ENCODE measurements at places on chromosomes 1 and 21.
A peak's percentile ranks its signal among the peaks of the same experiment; 100 is the strongest.

DNA sequence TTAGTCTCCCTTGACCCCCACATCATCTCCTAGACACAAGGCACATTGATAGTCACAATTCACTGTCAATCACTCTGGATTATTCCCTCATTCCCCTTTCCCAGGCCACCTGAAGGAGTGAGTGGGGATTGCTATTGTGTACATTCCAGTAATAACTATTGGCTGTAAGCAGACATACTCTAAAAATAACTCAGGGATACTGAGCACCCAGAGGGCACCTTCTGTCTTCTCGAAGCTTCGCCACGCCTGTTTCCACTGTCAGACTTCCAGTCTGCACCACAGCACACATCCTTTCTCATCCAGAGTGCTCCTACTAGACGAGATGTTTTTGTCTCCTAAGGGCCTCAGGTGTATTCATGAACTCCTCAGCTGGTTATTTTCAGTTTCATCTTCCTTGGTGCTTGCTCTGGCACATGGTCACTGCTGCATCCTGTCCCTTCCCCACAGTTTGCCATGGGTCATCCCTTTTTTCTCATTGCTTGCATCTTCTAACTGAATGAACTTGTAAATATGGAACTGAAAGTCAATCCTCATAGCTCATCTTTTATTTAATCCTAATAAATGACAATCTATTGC is 848 bp upstream of the APOBEC4 start:
- no peak for DNase-seq

GRCh38 chr1:178726087-178726517 is 1.1 kb downstream of the RALGPS2 start:
- DNase-seq = peak; percentile 9

- no peak for DNase-seq
Observed at GRCh38 chr1:185742403-185742802, 8.2 kb downstream of the HMCN1 start.

- DNase-seq = no peak
Observed at GRCh38 chr21:45698493-45699184, 55.1 kb downstream of the PCBP3 start.

DNA sequence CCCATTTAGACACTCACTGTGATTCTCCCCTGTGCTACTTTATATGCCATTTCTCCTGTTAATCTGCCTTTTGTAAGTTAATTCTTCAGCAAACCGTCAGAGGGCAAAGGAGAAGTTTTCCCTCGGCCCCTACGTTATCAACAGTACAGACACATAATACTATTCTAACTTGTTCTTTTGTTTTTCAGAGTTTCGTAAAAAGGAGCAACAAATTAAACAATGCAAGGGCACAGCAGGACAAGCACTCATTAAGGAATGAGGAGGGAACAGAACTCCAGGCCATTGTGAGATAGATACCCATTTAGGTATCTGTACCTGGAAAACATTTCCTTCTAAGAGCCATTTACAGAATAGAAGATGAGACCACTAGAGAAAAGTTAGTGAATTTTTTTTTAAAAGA is 32.3 kb downstream of the CNN3 start:
- no peak for DNase-seq

DNA sequence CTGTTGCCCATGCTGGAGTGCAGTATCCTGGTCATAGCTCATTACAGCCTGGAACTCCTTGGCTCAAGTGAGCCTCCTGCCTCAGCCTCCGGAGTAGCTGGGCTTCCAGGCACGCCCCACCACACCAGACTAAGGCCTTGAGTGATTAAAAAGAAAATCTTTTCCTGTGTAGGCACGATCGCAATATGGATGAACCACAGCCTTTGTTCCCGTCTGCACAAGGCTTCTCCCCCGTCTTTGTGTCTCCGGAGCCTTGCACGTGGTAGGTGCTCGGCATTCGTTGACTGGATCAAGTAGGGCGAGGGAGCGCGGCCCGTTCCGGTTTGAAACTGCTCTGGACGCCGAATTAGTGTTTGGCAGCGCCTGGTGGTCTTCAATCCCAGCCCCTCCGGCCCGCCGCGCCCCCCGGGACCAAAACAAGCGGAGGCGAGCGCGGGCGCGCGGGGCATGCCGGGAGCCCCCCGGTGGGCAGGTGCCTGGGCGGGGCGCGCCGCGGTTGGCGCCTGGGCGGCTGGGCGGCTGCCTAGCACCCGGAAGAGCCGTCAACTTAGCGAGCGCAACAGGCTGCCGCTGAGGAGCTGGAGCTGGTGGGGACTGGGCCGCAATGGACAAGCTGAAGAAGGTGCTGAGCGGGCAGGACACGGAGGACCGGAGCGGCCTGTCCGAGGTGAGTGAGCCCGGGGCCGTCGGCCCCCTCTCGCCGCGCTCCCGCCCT is at the start of gene SFT2D2:
Gene SFT2D2 (plus strand): TSS at position 529 of the 715 bp plus-strand sequence. CDS start 76 bp downstream, at position 605.
- DNase-seq = peak; percentile 15

DNA sequence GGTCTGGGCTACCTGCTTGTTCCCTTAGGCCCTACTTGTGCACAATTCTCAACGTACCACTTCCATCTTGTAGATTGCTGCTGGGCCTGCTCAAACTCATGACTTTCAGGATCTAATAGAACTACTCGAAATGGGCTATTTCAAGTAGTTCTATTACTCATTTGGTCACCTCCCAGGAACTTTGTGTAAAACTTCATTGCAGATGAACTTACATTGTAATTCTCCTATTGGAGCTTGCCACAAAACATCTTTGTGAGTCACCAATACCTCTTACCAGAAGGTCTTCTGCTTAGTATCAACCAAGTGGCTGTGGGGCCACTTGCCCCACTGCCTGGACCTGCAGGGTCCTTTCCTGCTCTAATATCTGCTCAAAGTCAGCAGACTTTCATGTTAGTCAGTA is 10.7 kb upstream of the MYOCOS start:
- DNase-seq = no peak

GRCh38 chr1:87203904-87204303 is 124.8 kb upstream of the LMO4 start:
- DNase-seq = no peak

GRCh38 chr1:181128592-181129497 is 40.3 kb downstream of the IER5 start:
- DNase-seq = no peak

- no peak for DNase-seq
Observed at GRCh38 chr1:186845576-186846210, 16.9 kb downstream of the PLA2G4A start.

DNA sequence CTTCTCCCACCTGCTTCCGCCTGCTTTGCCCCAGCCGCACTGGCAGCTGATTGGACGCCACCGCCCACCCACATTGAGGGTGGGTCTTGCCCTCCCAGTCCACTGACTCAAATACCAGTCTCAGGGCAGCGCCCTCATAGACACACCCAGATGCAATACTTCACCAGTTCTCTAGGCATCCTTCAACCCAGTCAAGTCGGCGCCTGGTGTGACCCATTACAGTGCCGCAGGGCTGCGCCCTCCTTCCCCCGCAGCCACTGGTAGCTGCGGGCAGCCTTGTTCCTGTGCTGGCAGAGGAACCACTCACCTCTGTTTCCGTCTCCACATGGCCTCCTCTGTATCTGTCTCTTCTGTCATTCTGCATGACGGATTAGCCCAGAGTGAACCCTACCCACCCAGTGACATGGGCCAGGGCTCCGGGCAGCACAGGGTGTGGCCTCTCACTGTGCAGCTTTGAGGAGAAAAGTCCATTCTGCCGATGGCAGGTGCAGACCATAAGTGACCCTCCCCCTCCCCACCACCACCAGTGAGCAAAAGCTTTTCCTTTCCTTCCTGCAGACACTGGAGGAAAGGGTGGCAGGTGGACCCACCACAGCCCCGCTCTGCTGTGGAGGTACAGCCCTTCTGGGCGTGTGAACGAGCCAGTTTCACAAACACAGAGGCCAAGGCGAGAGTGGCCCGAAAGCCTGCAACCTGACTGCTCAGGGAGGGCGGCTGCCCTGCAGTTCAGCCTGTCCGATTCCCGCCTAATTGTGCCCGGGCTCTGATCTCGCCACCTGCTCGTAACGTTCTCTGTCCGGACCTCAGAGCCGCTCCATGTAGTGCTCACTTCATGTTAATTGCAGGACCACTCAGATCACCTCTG is 57.1 kb downstream of the FAAP20 start:
- no peak for DNase-seq

GRCh38 chr1:105724286-105724685 is 1332.2 kb upstream of the PRMT6 start:
- no peak for DNase-seq

DNA sequence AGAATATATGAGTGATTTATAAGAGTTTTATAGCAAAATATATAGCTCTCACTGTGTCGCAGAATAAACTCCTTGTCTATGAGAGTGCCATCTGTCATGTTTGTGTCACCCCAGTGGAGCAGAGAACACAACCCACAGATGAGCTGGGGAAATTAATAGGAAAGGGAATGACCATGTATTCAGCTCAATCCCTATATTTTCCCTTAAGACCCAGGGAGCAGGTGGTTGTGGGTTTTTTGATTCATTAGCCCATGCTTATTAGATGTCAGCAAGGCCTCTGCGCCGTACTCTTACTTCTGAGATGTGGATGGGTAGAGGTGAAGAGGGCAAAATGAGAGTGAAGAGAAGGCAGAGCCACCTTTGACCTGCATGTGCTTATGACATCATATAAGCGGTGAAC is 4.1 kb upstream of the GREM2 start:
- no peak for DNase-seq

DNA sequence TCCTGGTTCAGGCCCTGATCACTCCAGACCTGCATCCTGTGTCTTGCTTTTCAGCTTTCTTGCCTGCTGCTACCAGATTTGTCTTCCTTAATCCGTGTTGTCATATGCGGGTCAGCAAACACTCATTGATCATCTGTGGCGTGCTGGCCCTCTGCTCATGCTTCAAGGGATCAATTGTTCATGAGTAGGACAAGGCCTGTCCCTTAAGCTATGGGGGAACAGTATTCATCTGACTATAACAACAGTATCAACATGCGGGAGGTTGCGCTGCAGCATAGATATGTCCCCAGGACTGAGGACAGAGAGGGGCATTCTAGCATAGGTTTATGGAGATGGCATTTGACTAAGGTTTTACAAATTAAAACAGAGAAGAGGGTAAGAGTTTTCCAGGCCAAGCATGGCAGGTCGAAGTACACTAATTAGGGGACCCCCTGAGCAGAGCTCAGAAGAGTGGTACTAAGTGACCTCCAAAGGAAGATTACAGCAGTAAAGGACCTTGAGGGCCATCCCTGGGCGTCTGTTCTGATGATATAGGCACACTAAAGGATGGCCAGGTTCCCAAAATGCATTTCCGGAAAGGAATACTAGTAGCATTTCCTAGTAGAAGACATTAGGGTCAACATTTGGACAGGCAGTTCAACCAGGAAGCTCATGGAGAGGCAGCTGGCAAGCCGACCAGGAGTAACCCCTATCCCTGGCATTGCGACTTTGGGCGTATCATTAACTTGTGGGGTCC is 811 bp upstream of the ZNF672 start:
- no peak for DNase-seq

DNA sequence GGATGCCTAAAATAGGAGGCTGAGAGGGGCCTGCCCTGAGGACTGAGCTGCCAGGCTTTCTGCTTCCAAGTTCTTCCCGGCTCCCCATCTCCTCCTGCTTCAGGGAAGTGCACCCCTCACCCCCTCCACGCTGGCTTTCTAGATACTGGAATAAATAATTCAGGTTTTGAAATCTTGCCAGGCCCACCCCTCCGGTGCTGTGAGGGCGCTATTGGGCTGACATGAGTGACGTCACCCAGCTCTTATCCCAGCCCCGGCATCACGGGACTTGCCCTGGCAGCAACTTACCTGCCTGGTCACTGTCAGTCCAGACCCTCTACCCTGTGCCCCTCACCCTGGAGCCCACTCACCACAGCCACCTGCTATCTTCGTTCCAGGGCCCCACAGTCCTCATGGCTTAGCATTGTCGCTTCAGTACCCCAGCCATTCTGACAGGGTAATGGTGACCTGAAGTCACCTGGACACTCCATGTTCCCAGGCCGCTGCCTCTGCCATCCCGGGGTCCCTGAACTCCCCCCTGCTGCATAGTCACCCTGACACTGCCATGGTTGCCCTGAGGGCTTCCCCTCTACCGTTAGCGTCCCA is 819 bp upstream of the GPR3 start:
- no peak for DNase-seq

DNA sequence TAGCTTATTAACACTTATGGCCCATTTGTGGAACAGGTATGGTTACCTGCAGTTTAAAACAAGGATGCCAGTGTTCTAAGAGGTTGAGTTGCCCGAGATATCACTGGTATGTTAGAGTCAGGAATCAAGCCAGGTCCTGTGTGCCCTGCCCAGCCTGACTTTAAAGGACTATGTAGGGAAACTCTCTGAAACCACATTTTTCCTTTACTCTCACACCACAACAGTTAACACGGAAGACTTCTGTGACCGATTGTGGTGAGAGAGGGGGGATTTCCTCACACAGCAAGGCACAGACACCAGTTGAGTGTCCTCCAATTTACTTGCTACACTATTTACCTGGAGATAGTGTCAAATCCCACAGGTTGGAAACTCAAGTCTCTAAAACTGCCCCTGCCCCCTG is 47.8 kb downstream of the UCK2 start:
- DNase-seq = no peak

DNA sequence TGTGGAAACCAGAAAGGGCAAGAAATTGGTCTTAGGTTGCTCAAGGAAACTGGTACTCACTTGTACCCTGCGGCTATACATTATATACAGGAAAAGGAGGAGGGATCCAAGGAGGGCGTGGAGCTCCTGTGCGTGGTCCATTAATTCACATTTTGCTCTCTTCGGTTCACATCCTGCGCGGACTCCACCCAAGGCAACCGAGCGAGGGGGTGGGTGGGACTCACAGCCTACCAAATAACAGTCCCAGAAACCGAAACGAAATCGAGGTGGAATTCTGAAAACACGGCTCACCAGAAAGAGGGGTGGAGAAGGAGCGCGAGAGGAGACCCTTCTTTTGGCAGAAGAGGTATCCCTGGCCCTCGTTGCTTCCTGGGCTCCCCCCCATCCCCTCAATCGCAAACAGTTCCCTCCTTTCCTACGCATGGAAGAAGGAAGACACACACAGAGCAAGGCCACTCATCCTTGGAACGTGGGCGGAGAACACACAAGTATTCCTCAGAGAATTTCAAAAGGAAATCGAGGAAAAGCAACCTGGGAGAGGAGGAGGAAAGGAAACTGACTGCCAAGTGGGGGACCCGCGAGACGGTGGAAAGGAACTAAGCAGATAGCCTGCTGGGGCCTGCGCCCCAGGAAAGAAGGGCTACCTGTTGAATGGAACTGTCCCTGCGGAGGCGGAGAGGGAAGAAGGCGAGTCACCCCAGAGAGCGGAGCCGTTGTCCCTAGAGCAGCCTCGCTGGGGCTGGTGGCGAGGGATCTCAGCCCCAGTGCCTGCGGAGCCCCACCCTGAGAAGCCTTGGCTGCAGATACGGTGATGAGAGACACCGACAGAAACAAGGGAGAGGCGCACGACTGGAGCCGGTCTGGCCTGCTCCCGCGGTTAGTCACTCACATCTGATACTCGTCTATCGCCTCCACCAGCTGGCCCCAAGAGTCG is 705 bp downstream of the AIDA start:
- DNase-seq = peak; percentile 1
